Stimulated activated CD4-positive, alpha-beta T cell treated with anti-CD3 and anti-CD28 coated beads, Interleukin-1b, Interleukin-23, amount 100 ng/mL, for 1 hour (primary cell): ENCODE measurements at places on chromosomes 4 and X.

DNA sequence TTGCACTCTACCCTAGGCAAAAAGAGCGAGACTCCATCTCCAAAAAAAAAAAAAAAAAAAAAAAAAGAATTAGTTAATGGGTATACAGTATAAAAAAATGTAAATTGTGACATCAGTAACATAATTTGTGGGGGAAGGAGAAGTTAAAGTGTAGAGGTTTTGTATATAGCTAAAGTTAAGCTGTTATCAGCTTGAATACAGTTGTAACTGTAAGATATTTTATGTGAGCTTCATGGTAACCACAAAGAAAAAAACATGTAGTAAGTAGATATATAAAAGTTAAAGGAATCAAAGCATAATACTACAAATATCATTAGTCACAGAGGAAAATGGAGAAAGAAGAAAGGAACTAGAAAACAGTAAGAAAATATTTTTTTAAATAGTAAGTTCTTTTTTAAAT lies 53.2 kb upstream of the EPGN start:
- DNase-seq: no peak

- DNase-seq: no peak
These were observed 147.9 kb downstream of the CHIC2 start for GRCh38 chr4:53916431-53916889.

DNA sequence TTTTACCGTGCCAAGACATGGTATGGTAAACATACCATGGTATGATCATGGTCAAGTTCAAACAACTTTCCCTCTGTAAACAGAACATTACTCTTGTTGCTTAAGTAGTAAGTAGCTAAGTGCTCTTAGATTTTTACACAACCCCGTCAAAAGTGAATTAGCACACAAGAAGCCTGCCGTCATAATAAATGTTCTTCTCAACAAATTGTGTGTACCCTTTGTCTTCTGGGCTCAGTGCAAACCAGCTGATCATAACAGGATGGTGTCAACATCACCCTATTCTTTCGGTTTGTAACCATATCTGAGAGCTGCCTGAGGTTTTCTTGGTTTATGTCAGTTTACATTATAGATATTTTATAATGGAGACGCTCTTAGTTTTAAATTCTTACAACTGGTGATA lies 28.8 kb downstream of the MSL3 start:
- DNase-seq: no peak

- DNase-seq: no peak
These were observed 69.9 kb downstream of the TEX13A start for GRCh38 chrX:105150557-105150956.

GRCh38 chrX:63785708-63786040 lies 660 bp upstream of the ARHGEF9 start:
- DNase-seq: no peak

DNA sequence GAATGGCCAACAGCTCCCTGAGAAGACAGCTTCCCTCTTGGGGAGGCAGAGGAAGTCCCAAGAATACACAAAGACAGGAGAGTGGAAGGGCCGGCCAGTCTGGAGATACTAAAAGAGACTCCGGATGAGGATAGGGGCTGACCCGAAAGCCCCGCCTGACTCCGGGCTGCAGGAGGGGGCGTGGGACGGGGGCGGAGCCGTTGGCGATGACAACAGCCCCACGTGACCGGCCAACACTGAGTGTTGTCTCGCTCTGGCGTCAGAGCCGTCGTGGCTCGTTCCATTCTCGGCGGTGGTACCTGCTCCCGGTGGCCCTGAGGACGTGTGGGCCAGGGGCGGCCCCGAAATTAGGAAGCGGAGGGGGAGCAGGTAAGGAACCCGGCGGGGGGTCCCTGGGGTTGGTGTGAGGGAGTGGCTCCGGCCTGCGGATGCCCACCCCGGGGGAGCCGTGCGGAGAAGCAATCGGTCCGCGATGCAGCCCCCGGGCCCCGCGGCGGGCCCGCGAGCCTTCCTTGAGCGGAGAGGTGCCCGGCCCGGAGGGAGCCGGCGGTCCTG lies at the start of gene BEX4:
Gene BEX4 (plus strand): TSS at position 239 of the 555 bp plus-strand sequence. CDS start 1,046 bp downstream, outside the sequence.
- peak; percentile 43 for DNase-seq

GRCh38 chr4:182425302-182425701 lies 182.1 kb downstream of the TENM3 start:
- no peak for DNase-seq

- DNase-seq: no peak
These were observed 66.7 kb downstream of the DGKK start for GRCh38 chrX:50403903-50404302.

- DNase-seq: no peak
These were observed 765.4 kb upstream of the PCDH10 start for GRCh38 chr4:132383571-132384199.

DNA sequence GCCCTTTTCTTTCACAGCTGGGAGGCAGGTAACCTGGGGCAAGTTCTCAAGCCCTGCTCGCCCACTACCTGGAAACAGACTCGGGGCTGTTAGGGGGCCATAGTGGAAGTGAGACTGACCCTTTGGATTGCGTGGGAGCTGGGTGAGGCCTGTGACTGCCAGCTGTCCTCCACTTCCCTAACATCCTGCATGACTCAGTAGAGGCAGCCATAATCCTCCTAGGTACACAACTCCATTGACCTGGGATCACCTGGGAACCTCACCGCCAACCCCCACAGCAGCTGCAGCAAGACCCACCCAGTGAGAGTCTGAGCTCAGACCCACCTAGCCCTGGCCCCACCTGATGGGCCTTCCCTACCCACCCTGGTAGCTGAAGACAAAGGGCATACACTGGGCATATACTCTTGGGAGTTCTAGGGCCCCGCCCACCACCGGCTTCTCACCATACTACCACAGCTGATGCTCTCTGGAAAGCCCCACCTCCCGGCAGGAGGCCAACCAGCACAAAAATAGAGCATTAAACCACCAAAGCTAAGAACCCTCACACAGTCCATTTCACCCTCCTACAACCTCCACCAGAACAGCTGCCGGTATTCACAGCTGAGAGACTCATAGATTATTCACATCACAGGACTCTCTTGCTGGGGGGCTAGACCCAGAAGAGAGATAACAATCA lies 61.1 kb upstream of the DCTD start:
- no peak for DNase-seq

- no peak for DNase-seq
These were observed 3.1 kb downstream of the POLR2B start for GRCh38 chr4:56981795-56982201.

- DNase-seq: no peak
These were observed 70.5 kb downstream of the GATB start for GRCh38 chr4:151690164-151690870.
